HT-29 (cell line): ENCODE measurements at places on chromosomes 3 and 15. TPM values are rescaled to one million over a fixed set of nuclear protein-coding genes. Genes with fewer than 3 reads are reported as not detected.

DNA sequence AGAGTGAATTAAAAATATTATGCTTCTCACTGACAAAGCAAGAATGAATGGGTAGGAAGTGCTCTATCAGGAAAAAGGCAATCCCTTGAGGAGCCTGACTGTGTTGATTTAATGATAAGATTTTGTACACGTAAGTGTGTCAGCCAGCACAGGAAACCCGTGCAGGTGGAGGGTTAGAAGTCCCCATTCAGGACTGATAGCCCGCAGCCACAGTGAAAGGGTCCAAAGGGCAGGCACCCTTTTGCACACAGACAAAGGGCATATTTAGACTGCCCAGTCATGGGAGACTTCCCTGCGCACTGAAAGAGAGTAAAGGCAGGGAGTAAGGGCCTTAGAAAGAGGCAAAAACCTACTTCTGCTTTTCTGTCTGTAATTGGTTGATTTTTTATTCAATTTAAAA lies 26.4 kb upstream of the SKIL start:
- DNase-seq: peak; percentile 93

- no peak for DNase-seq
Measured at GRCh38 chr3:101690972-101691371, 4.5 kb upstream of the RPL24 start.

GRCh38 chr3:150727653-150728502 lies 24.2 kb upstream of the ERICH6 start:
- DNase-seq: no peak

DNA sequence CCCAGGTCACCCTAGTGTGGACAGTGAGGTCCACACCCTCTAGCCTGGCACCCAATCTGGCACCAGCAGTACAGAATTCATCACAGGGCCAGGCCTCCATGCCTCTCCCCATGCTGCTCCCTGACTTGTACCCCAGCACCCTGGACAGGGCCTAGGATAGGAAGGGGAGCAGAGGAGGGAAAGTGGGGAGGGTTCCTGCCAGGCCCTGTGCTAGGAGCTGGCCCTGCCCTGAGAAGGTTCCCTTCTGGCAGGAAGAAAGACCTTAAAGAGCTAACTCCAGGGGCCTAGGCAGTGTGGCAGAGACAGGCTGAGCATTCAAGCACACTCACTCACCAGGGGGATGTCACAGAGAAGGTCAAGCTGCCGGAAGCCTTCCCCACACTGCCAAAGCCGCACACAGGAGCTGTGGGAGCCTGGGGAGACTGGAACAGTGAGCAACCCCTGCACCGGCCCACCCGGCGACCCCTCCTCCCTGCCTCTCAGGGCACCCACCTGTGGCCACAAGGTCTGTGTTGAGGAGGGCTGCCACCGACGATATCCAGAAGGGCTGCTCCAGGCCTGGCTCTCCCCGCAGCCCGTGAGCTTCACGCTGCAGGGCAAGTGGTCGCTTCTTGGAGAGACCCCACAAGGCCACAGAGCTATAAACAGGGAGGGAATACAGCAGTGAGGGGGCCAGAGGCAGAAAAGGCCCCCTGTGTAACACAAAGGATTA lies 7.4 kb downstream of the RRP9 start:
- no peak for DNase-seq

- DNase-seq: no peak
Measured at GRCh38 chr3:152382312-152383135, 113.8 kb downstream of the MBNL1 start.

DNA sequence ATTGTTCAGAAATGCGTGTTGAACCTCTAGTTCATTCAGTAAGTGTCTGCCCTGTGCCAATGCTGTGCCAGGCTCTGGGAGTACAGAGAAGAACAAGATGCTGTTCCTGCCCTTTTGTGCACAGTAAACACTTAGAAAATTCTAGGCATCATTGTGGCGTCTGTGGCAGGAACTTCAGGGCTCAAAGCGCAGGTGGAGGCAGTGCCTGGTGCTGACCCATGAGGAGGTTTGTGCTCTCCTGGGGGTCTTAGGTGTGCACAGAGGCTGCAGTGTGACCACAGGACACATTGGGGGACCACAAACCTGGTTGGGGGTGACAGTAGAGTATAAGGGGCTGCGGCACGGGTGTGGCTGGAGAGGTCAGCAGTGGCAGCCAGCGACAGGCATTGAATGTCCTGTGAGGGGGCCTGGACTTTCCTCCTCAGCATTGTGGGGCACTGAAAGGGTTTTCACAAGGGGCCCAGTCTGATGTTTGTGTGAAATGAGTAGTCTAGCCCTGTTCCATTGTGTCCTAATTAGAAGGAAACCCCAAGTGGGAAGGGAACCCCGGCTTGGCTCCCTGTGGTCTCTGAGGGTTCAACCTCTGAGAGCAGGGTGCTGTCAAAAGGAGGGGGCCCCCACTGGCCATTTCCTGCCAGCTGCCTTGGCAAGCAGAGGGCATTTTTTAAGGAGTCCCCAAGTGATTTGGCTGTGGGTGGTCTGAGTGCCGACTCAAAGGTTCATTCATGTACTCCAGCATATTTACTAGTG lies 20.9 kb downstream of the MRAS start:
- no peak for DNase-seq

Gene APOD
- 0.58 and 0.91 TPM in 2 replicates for total RNA-seq

Gene WNT7A
- total RNA-seq: not detected in 2 replicates
